HCEC 1CT (cell line): ENCODE measurements at places on chromosomes 4 and X.
A peak's percentile ranks its signal among the peaks of the same experiment; 100 is the strongest.

GRCh38 chrX:111259559-111259958 is 10.7 kb downstream of the CAPN6 start:
- no peak for DNase-seq

- no peak for DNase-seq
Observed at GRCh38 chr4:139200102-139200501, 23.1 kb upstream of the ELF2 start.

GRCh38 chr4:2848449-2848848 is 4.8 kb downstream of the ADD1 start:
- DNase-seq, result no peak

DNA sequence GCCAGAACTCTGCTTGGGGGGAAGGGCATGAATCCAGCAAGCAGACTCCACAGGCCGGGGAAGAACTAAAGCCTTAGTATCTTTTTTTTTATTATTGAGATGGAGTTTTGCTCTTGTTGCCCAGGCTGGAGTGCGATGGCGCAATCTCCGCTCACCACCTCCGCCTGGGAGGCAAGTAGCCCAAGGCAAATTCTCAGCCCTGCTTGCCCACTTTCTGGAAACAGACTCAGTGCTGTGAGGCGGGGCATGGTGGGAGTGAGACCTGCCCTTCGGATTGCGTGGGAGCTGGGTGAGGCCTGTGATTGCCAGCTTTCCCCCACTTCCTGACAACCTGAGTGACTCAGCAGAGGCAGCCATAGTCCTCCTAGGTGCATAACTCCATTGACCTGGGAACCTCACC is 348.8 kb downstream of the GASK1B start:
- DNase-seq, result no peak

DNA sequence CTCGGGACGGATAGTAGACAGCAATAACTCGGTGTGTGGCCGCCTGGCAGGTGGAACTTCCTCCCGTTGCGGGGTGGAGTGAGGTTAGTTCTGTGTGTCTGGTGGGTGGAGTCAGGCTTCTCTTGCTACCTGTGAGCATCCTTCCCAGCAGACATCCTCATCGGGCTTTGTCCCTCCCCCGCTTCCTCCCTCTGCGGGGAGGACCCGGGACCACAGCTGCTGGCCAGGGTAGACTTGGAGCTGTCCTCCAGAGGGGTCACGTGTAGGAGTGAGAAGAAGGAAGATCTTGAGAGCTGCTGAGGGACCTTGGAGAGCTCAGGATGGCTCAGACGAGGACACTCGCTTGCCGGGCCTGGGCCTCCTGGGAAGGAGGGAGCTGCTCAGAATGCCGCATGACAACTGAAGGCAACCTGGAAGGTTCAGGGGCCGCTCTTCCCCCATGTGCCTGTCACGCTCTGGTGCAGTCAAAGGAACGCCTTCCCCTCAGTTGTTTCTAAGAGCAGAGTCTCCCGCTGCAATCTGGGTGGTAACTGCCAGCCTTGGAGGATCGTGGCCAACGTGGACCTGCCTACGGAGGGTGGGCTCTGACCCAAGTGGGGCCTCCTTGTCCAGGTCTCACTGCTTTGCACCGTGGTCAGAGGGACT is 5.7 kb upstream of the MSANTD1 start:
- DNase-seq, result no peak

GRCh38 chr4:90727938-90728337 is 600.7 kb downstream of the CCSER1 start:
- DNase-seq, result no peak

- DNase-seq, result peak; percentile 30
Observed at GRCh38 chrX:103376118-103376978, at the start of gene BEX3. Gene BEX3, plus strand, starts transcription at chrX:103376538. Its CDS starts 984 bp downstream, at chrX:103377522.

GRCh38 chr4:85298037-85298436 is 176.9 kb upstream of the ARHGAP24 start:
- DNase-seq, result peak; percentile 2

GRCh38 chr4:38320343-38320695 is 343.7 kb upstream of the KLF3 start:
- DNase-seq, result no peak

DNA sequence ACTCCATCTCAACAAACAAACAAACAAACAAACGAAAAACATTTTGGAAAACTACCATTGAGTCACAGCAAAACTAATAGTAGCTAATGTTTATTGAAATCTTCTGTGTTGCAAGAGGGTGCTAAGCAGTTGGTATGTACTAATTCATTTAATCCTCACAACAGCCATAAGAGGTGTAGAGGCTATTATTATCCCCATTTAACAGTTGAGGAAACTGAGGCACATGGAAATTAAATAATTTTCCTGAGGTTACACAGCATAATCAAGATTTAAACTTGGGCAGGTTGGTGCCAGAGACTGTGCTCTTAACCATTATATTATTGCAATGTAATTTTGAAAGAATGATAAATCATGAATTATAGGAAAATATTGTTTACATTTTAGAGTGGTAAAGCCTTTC is 17.5 kb upstream of the RHOH start:
- no peak for DNase-seq

DNA sequence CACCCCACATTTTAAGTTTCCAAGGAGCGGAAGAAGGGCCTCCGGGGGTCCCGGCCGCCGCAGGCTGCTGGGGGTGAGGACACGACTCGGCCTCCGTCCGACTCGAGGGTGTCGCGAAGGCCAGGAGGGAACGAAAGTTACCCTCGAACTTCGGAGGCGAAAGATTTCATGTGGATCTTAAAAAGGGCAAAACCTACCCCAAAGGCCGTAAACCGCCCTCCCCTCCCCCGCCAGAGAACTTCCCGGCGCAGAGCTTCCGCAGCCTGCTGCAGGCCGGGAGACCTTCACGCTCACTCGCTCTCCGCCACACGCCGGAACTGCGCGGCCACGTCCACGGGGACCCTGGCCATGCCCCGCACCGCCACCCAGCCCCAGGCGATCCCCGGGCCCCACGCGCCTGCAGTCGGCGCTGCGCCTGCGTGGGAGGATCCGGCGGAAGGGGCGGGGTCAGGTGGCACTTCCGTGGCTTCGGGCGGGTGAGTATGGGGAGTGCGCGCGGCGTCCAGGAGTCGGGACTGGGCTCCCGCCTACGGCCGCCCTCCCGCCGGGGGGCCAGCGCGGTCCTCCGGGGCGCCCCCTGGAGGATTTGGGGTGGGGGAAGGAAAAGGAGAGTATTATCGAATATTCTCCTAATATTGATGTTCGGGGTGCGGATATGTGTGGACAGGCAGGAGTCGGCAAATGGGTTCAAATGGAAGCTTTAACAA is at the start of gene MMAA:
MMAA (plus strand) TSS at position 454 of the 707 bp plus-strand sequence. CDS start 19,755 bp downstream, outside the sequence.
- peak; percentile 86 for DNase-seq

DNA sequence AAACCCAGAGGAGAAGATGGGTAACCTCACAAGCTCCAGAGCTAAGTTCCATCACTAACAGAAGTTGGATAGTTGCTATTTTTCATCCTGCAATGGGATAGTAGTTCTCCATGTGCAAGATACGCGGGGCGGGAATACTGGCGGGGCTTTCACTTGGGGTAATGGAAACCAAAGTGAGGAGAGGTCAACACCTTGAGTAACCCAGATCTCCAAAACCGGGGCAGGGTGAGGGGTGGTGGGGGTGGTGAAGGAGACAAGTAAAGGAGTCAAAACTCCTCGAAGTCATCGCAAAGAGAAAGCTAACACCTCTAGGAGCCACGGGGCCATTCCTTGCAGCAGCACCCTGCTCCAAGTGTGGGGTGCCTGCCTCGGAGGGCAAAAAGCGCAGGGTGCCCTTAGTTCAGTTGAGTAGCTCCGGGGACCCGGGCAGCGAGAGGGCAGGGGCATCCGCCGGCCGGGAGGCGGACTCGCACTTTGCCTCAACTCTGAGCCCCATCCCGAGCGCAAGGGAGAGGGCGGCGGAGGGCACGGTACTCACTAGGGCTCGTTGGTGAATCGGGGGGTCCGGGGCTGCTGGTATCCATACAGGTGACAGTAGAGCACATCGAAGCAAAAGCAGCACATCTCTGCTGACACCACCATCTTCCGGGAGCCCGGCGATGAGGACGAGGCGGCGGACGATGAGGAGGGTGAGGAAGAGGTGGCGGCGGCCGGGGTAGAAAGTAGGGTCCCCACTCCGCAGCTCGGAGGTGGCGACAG is 645 bp downstream of the AMMECR1 start:
- no peak for DNase-seq

GRCh38 chrX:16772460-16772859 is 13.8 kb upstream of the TXLNG start:
- no peak for DNase-seq

- no peak for DNase-seq
Observed at GRCh38 chrX:55130481-55130880, 41.7 kb downstream of the PAGE2 start.

DNA sequence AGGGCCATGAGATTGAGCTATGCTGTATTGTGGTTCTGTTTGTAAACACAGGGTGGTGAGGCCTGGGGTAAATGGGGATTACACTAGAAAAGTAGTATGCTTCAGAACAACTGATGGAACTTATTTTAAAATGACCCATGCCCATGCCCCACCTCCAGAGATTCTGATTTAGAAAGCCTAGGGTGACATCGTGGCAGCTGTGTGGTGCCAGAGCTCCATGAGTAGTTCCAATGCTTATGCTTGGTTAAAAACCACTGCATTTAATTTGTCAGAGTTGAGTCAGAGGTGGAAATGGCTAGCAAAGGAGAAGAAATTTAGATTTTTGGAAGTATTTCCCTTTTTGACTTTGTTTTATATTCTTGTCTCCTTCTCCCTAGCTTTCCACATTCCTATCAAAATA is 63.4 kb upstream of the PDE5A start:
- DNase-seq, result peak; percentile 22

- DNase-seq, result no peak
Observed at GRCh38 chr4:146336410-146336807, 122.1 kb downstream of the REELD1 start.

- no peak for DNase-seq
Observed at GRCh38 chrX:17081511-17081910, 135.1 kb downstream of the REPS2 start.

GRCh38 chr4:76696109-76696508 is 201.8 kb downstream of the SOWAHB start:
- DNase-seq, result no peak

DNA sequence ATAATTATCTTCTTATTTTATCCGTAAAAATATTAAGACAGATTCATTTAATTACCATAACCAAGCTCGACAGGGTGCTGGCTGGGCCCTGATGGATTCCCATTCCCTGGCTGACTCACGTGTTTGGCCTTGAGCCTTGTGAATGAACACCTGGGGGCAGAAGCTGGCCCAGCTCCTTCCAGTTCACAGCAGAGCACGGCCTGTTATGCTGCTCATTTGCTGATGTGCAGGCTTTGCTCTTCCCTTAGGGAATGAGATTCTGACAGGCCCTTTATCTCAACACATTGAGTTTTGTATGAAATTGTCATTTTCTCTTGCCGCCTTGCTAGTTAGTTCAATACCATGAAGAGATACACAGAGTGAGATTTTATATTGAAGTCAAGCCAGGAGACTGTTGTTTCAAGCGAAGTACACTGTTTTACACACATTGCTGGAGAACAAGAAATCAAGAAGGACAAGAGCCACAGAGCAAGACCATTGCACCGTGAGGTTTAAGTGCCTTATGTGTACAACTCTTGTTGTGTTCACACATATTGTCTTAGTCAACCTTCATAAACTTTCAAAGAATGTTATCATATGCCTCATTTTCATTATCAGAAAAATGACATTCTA is 1583.3 kb downstream of the STIM2 start:
- DNase-seq, result no peak

- DNase-seq, result no peak
Observed at GRCh38 chr4:65805936-65806335, 135.6 kb upstream of the EPHA5 start.

DNA sequence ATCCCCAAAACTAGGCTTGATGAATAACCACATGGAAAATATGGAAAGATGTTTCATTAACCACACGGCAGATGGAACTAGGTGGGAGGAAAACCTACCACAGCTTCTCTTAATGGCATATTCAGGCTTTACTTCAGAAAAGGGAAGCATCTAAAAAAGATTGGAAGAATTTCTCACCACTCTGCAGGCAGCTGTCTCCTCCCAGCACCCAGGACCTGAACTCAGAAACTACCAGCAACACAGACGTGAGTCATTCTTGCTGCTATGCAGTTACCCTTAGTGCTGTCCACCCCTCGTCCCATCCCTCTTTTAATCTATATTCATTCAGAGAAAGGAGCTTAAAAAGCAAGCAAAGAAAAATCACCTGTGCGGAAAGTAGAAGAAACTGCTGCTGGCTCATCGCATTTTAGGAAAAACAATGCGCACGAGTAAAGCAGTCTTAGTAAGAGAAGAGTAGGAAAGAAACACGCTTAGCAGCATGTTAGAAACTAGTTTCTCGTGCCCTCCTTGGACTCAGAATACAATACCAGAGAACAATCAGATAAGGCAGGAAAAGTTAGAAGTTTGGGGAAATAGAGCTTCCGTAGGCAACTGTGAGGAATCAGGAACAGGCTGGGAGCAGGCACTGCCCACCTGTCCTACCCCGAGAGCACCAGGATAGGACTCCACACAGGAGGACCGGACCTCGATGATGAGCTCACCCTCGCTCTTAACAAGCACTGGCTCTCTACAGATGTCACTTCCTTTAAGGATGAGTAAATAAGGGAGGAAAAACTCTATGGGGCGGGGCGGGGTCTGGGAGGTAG is 48.1 kb upstream of the ENPP6 start:
- DNase-seq, result peak; percentile 13

GRCh38 chr4:120085705-120086104 is 19.1 kb upstream of the MAD2L1 start:
- DNase-seq, result peak; percentile 36

DNA sequence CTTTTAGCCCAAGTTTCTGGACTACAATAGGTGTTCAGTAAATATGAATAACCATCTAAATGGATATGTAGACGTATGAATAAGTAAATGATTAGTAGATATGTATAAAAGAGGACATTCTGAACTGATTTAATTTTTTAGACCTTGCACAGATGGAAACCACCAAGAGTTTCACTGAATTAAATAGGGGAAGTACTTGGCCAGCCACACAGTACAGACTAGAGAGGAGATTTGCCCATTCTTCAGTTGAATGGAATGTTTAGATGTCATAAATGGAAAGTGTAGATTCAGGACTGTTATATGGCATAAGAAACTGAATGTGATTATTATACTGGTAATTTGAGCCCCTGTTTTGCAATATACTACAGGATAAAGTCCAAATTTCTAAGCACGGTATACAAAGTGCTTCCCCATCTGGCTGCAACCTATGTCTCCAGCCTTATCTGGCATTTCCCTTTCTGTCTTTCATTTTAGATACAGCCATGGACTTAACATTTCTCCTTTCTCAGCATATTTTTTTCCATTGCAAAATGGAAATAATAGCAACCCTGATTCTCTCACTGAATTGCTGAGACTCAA is 137.8 kb upstream of the HS3ST1 start:
- no peak for DNase-seq

GRCh38 chr4:142705820-142706219 is 140.3 kb downstream of the INPP4B start:
- no peak for DNase-seq
